Activated CD4-positive, alpha-beta T cell treated with anti-CD3 and anti-CD28 coated beads, Interleukin-2, amount 10 ng/mL, durations not matched to agents 7 days and 5 days (primary cell): ENCODE measurements at places on chromosomes 11 and 22. TPM values are rescaled to one million over a fixed set of nuclear protein-coding genes. Genes with fewer than 3 reads are reported as not detected.

P2RX6 gene
- total RNA-seq: 0.27 TPM

OMP gene
- not detected for total RNA-seq

DNA sequence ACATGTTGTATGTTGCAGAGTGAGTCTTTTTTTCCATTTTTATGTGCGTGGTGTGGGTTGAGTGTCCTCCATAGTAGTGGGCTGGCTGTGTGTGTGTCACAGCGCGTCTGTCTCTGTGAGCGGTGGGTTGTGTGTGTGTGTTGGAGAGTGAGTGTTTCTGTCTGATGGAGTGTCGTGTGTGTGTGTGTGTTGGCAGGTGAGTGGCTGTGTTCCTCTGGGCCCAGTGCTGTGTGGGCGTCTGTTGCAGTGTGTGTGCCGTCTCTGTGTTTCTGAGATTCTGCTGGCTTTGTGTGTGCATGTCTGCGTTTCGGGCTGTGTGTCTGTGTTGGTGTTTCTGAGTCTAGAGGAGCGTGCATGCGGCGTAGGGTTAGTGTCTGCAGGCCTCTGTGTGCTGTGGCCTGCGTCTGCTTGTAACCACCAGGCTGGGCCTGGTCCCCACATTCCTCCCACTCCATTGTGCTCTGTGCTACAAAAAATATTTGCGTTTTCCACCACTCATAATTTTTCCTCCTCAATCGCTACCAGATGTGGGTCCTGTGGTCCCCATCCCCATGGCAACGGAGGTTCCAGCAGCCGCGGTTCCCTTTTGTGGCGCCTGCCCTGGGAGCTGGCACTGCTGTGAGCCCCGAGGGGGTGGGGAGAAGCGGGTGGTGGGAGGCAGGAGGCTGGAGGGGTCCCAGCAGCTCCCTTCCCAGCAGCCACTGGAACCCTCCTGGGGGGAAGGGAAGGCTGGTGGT, 15.2 kb downstream of the SCARF2 start:
- no peak overlapping the region for H3K27ac ChIP-seq
- DNase-seq: no peak

GRCh38 chr11:45184640-45185039, 38.2 kb downstream of the PRDM11 start:
- H3K27ac ChIP-seq: no peak overlapping the region
- H3K27me3 ChIP-seq: peaks cover 13% of the 10 kb centered on the region
- no peak overlapping the region for H3K4me3 ChIP-seq
- no peaks in the 10 kb centered on the region for H3K36me3 ChIP-seq

DNA sequence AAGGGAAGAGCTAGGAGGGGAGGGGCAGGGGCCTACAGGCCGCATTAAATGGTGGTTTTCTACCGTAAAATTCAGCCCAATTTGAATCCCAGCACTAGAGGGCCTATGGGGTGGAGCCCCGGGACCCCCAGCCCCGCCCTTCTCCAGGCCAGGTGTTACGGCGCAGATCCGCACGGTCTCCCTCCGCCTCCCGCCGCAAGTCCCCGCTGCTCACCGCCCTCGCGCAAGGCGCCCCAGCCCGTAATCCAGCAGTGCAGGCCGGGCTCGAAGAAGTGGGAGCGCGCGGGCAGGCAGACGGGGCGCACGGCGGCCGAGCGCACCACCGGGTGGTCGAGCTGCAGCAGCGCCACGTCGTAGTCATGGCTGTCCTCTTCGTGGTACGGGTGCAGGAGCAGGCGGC, 17.3 kb downstream of the KCTD17 start:
- no peaks in the 10 kb centered on the region for H3K36me3 ChIP-seq
- H3K4me3 ChIP-seq: no peak overlapping the region
- H3K4me1 ChIP-seq: peaks cover 2% of the 10 kb centered on the region
- no peak overlapping the region for H3K27ac ChIP-seq
- DNase-seq: no peak

DNA sequence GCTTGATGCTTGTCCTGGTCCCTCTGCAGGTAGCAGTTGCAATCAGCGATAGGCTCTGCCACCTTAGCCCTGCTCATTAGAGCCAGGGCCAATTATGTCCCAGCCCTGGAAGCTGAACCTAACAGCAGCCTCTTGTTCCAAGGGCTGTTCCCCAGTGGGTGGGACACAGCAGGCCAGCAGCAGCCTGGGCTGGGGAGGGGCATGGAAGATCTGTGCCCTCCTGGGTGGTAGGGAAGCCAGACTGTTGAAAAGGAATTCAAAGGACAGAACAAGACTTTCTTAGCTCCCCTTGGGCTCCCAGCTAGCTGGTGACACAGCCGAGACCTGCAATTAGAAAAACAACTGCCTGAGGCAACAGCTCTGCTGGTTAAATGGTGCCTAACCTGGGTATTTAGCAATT, 17.4 kb downstream of the DRD2 start:
- no peaks in the 10 kb centered on the region for H3K4me1 ChIP-seq
- peaks cover 13% of the 10 kb centered on the region for H3K27me3 ChIP-seq
- no peak overlapping the region for H3K4me3 ChIP-seq
- H3K36me3 ChIP-seq: no peaks in the 10 kb centered on the region
- DNase-seq: no peak

DNA sequence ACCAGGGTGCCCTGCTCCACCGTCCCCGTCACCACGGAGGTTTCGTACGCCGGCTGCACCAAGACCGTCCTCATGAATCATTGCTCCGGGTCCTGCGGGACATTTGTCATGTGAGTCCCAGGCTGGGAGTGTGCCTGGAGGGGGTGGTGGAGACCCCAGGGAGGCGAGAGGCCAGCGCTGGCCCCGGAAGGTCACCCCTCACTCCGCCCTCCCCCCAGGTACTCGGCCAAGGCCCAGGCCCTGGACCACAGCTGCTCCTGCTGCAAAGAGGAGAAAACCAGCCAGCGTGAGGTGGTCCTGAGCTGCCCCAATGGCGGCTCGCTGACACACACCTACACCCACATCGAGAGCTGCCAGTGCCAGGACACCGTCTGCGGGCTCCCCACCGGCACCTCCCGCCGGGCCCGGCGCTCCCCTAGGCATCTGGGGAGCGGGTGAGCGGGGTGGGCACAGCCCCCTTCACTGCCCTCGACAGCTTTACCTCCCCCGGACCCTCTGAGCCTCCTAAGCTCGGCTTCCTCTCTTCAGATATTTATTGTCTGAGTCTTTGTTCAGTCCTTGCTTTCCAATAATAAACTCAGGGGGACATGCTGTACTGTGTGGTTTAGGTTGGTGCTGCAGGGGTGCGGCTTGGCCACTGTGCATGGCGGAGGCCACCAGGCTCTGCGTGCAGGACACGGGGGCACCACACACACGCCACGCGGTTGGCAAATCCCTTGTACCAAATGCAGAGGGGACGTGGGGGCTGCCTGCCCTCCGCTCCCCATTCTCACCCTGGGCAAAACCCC, 35.4 kb downstream of the MUC2 start:
- H3K36me3 ChIP-seq: no peaks in the 10 kb centered on the region
- H3K27me3 ChIP-seq: no peaks in the 10 kb centered on the region
- no peak for DNase-seq
- H3K4me1 ChIP-seq: peaks cover 3% of the 10 kb centered on the region

- no peaks in the 10 kb centered on the region for H3K4me1 ChIP-seq
- H3K36me3 ChIP-seq: peaks cover 2% of the 10 kb centered on the region
- no peak overlapping the region for H3K4me3 ChIP-seq
- H3K27ac ChIP-seq: no peak overlapping the region
Measured at GRCh38 chr11:60679879-60680278, 19.5 kb upstream of the MS4A8 start.

DNA sequence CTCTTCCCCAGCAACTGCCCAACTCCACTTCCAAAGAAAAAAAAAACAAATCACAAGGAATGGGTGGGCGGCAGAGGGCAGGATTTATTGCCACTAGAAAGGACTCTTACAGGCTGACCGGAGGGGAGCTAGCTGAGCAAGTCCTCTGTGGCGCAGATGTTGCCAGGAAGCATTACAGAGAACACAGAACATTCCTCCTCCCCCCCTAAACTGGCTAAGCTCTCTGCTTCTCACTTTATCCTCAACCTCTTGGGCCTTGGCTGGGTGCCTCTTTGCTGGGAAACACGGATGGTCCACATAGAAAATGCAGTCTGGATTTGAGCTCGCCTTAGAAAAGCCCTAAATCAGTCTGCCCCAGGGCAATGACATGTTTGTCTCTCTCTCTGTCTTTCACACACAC, 12.6 kb upstream of the FJX1 start:
- no peaks in the 10 kb centered on the region for H3K36me3 ChIP-seq
- no peaks in the 10 kb centered on the region for H3K4me1 ChIP-seq
- H3K27ac ChIP-seq: no peak overlapping the region
- no peak for DNase-seq

- H3K36me3 ChIP-seq: no peaks in the 10 kb centered on the region
- no peak for DNase-seq
- H3K27me3 ChIP-seq: peaks cover 8% of the 10 kb centered on the region
- H3K4me1 ChIP-seq: no peaks in the 10 kb centered on the region
- H3K4me3 ChIP-seq: no peak overlapping the region
- no peak overlapping the region for H3K27ac ChIP-seq
Measured at GRCh38 chr11:45457649-45458048, 171.5 kb upstream of the SYT13 start.
